NCI-H1417 (cell line): ENCODE measurements at places on chromosomes 7 and 10.

- peak; percentile 25 for DNase-seq
Measured at GRCh38 chr10:110617425-110618229, 26.5 kb upstream of the RBM20 start.

DNA sequence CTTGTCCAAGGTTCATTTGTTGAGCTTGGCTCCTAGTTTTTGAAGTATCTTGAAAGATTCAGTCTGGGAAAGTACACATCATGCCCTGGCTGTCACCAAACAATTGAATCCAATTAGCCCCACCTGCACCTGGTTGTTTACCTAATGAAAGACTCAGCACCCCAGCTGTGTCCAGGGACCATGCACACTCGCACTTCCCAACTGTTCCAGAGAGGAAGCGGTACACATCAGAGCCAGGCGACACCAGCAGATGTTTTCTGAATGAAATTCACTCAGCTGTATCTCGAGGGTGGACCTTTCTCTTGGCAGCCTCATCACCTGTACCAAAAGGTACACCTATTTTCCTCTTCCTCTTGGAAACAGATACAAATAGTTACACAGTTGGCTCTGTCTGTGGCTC is 216.4 kb upstream of the LRGUK start:
- DNase-seq, result peak; percentile 87

DNA sequence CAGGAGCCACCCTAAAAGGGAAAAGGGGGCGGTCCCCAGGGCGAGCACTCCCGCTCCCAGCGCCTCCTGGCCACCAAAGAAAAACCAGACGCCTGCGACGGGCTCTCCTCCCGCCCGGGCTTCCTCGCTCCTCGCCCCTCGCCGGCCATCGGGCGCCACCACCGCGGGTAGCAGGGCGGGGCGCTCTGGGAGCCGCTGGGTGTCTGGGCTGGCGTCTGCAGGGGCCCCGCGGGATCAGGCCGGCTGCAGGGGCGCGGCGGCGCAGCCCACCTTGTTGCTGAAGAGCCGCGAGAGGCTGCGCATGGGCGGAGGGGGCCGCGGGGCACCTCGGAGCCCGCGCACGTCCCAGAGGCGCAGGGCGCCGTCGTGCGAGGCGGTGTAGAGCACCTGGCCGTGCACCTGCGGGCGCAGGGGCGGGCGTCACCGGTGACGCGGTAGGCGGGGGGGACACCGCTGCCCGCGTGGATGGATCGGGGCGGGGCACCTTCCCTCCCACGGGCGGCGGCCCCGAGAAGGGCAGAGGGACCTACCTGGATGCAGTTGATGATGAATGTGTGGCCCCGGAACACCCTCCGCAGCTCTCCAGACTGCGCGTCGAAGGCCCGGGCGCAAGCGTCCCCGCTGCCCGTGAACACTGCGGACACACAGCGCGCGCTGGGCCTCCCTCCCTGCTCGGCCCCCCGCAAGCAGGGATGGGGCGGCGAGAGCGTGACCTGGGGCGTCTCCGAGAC is 28.3 kb downstream of the WDR86 start:
- DNase-seq, result peak; percentile 77

DNA sequence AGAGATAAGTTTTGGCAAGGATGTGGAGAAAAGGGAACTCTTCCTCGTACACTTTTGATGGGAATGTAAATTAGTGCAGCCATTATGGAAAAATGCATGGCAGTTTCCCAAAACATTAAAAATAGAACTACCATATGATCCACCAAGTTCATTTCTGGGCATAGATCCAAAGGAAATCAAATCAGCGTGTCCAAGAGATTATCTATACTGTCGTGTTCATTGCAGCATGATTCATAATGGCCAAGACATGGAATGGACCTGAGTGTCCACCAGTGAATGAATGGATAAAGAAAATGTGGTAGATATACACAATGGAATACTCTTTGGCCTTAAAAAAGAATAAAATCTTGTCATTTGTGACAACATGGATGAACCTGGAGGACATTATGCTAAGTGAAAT is 70.3 kb upstream of the RSU1 start:
- no peak for DNase-seq

DNA sequence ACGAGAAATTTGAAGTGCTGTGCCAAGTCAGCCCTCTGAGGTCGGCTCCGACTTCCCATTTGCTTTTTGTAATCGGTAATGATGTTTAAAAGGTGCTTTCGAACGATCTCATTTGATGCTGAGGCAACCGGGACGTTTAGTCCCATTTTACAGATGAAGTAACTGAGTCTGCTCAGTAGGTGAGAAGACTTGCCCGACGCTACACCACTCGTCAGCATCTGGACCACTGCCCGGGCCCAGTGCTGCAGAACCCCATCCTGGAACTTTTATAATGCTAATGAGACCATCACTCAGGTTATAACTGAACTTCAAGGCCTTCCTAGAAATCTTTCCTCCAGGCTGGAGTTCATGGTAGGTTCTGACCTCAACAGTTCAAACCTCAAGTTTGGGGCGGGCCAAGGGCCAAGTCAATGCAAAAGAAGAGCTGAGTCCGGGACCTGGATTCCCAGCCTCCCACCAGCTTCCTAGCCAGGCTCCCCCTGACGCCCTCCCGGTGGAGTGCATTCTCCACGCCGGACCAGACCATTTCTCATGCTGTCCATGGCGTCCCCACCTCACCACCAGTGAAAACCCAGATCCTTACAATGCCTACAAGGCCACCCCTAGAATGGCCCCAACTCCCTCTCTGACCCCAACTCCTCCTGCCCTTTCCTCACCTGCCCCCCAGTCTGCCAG is 699 bp upstream of the PDLIM1 start:
- no peak for DNase-seq

GRCh38 chr7:1513657-1514095 is 9.5 kb upstream of the INTS1 start:
- no peak for DNase-seq

- no peak for DNase-seq
Measured at GRCh38 chr7:12694817-12695216, 7.4 kb downstream of the ARL4A start.

- DNase-seq, result peak; percentile 35
Measured at GRCh38 chr7:90705391-90706071, 109.4 kb downstream of the CDK14 start.

GRCh38 chr10:101290431-101290830 is 61.2 kb upstream of the LBX1 start:
- DNase-seq, result no peak

GRCh38 chr7:151077705-151078232 is 2.8 kb downstream of the FASTK start:
- DNase-seq, result no peak

DNA sequence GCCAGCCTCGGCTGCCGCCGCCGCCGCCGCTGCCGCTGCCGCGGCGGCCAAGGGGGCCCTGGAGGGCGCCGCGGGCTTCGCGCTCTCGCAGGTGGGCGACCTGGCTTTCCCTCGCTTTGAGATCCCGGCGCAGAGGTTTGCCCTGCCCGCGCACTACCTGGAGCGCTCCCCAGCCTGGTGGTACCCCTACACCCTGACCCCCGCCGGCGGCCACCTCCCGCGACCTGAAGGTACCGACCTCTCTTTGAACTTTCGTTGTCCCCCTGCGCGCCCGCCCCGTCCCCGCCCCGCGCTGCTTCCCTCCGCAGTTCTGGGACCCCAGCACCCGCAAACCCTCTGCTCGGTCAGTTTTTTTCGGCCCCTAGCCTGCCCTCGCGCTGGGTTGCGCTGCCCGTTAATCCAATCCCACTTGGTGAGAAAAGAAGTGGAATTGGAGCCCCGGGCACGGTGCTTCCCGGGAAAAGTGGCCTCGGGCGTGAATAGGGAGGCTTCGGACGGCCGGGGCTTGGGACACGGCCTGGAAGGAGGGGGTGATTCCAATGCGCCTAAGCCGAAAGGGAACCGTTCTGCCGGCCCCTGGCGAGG is 543 bp downstream of the HMX3 start:
- no peak for DNase-seq

DNA sequence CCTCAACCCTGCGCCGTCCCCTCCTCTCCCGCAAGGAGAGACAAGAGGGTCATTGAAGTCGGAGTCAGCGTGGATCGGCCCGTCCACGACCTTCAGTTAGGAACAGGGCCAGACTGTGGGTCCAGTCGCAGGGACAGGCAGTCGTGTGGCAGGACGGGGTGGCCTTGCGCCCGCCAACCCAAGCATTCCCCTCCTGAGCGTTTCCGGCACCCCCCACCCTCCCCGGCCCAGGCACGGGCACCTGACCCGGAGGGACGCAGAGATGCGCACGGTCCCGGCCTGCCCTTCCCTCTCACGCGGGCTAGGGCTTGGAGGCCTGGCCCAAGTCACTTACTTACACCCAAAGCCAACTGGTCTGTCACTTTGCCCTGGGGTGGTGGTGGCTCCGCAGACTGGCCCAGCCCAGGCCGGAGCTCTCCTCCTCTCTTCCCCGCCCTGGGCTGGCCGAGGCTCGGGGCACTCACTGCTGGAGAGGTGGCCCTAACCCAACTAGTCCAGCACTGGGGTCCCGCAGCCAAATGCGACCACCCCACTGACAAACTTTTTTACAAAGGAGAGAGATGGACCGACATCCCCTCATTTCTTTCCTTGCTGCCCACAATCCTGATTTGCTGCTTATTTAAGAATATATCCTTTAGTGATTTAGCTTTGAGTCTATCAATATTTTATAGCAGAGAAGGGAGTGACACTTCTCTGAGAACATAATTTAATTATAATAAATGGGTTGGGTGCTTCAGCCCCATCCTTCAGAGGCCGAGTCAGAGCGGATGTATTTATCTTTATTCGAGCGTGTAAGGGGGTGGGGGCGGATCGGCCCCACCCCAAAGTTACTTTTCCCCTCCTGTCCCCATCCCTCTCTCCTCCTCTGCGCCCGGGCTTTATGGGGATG is 1.2 kb upstream of the UNCX start:
- no peak for DNase-seq

DNA sequence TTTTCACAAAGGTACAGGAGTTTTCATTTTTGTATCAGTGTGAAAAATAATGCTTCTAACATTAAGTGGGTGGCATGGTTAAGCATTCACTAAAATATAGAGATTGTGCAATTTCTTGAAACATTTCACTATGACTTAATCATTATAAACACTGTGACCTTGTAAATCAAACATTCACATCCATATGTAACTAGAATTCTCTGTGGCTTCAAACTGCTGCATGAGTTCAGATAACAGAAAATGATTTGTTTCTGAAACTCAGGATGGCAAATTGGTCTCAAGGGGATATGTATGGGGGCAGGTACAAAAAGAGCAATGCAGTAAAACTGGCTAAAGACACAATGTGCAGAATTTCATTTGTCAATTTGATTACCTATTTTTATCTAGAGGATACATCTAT is 3.8 kb downstream of the FAM133B start:
- DNase-seq, result no peak
